ENCODE measurements at places on chromosomes 4 and X.

- no peak for DNase-seq
Measured at GRCh38 chr4:145781351-145781750, 101.4 kb downstream of the C4orf51 start.

- DNase-seq: no peak
Measured at GRCh38 chrX:140297273-140297672, 207.6 kb downstream of the SOX3 start.

GRCh38 chr4:159077702-159078495 is 25.0 kb upstream of the RAPGEF2 start:
- no peak for DNase-seq

GRCh38 chr4:26076000-26076587 is 162.1 kb downstream of the SMIM20 start:
- peak; percentile 55 for DNase-seq

DNA sequence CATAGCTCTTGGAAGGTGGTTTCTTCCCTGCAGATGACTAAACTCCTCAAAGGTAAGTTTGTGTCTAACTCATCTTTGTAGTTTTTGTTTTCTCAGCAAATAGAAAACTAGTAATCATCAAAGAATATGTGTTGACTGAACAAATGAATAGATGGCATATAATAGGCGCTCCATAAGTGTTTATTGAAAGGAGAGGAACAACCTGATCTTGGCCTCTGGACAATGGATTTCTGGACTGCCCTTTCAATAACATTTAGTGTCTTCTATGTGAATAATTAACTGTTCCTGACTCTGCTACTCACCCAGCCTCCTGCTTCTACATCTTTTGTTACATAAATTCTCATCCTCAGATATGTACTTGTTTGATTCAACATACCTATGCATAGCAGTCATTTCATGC is 399.1 kb downstream of the PPP1R2C start:
- DNase-seq: no peak

DNA sequence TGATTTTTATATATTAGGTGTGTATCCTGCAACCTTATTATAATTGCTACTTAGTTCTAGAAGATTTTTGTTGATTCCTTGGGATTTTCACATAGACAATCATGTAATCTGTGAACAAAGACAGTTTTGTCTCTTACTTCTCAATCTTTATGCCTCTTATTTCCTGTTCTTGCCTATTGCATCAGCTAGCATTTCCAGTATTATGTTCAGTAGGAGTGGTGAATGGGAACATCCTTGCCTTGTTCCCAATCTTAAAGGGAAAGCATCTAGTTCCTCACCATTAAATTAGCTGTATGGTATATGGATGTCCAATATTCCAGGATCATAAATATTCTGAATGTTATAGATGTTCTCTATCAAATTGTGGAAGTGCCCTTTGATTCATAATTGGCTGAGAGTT is 41.8 kb downstream of the AWAT2 start:
- no peak for DNase-seq

DNA sequence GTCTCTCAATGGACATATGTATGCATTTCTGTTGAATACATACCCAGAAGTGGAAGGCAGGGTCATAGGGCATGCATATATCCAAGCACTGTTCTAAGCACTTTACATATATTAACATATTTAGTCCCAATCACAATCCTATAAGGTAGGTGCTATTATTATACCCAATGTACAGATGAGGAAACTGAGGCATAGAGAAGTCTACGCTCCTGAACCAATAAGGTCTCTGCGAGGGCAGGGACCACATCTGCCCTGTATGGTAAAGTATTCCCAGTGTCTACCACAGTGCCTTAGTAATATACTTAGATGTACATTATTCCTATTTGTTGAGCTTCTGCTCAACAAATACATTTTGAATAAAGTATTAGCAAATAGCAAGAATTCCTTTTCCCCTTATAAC is 5.2 kb downstream of the PPAT start:
- no peak for DNase-seq

DNA sequence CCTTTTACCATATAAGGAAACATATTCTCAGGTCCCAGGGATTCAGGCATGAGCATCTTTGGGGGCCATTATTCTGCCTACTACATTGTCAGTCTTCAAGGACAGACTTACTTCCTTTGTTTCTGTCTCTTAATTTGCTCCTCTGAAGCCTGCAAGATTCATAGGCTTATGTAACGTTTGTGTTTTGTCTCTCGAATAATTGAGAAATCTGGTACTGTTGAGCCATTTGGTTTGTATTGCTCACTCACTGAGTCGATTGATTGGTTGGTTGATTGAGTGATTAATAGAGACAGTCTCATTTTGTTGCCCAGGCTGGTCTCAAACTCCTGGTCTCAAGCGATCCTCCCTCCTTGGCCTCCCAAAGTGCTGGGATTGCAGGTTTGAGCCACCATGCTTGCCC is 23.7 kb downstream of the TBL1X start:
- DNase-seq: no peak
